Stimulated activated CD4-positive, alpha-beta T cell treated with anti-CD3 and anti-CD28 coated beads, Interleukin-4, amount 100 ng/mL, for 1 hour (primary cell): ENCODE measurements at places on chromosomes 5 and 9.

DNA sequence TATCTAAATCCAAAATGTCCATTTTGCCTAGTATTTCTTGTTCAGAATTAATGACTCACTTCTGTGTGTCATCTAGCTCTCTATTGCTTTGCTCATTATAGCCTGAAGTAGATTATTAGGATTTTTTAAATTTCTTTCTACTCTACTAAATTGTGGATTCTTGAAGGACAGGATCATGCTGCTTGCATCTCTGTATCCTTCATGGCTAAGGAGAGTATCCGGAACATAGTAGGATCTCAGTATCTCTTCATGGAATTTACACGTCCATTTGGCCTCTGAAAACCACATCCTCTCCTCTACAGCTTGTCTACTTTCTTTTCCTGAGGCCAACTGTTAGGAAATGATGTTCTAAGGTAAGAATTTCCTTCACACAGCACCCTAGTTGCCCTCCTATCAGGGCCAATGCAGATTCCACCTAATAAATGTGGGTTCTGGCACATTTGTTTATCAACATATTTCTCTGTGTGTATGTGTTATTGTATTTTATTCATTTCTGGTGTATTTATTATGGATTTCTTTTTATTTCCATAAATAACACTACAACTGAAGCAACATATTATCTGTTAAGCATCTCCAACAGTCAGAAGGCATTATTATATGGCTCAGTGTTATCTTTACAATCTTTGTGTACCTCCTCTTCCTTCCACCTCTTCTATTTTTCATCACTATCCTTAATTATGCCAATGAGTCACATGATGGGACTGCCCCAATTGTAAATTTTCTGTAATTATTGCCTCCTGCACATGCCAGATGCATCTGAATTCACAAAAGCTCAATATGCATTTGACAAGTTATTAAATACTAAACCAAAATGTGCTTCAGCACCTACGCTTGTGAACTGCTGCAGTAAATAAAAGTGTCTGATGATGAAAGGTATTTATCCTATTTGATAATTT, 557.8 kb upstream of the TLE4 start:
- DNase-seq: no peak

DNA sequence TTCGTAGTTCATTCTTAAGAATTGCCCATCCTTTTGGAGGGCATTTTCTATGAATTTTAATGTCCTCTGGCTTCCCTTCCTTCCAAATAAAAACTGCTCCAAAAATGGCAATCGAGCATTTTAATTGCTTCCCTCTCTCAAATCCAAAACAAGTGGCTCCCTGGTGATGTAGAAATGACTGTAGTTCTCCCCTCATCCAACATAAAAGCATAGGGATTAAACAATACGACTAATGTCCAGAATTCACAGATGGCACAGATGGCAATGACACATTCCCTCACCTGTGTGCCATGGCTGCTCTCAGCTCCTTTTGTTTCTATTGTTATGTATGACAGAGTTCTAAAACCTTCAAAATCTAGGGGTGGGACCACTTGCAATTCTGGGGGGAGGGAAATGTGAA, 417.3 kb downstream of the RAB3C start:
- no peak for DNase-seq

DNA sequence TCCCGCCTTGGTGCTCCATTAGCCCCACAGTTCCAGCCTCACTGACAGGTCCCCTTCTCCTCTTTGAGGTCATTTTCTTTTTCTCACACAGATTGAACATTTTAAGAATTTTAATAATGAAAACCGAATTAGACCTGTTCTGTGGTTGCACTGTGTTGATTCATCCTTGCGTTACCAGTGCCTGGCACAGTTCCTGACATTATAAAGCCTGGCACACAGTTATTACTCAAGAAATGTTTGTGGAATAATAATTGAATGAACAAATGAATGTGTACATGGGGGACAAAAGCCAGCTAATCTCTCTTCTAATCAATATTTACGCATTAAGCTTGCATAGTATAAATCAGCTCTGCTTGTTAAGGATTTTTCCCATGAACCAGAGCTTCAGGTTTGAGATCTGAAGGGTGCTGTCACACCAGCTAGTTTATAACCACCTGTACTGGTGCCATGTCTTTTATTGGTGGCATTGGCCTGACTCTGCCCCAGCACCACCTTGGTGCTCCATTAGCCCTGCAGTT, 80.0 kb downstream of the SV2C start:
- DNase-seq: no peak

GRCh38 chr5:166499447-166500240, 1791.8 kb upstream of the WWC1 start:
- DNase-seq: no peak

DNA sequence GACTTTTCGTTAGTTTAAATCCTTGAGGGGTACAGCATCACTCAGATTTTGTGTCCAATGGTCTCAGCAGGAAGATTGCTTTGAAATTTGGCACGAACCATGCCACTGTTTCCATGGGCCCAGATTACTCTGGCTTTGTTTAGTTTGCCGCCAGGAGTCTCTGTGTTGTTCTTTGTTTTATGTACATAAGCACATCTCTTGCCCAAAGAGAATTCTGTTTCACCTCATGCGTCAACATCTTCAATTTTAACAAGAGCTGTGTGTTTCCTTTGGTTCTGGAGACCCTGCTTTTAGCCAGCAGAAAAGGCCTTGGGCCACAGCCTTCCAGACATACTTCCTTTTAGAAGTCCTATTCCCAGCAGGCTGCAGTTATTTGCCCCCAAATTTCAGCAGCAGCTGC, 62.4 kb downstream of the TNPO1 start:
- DNase-seq: no peak
